ENCODE measurements at places on chromosomes 7 and 10.
A peak's percentile ranks its signal among the peaks of the same experiment; 100 is the strongest.

DNA sequence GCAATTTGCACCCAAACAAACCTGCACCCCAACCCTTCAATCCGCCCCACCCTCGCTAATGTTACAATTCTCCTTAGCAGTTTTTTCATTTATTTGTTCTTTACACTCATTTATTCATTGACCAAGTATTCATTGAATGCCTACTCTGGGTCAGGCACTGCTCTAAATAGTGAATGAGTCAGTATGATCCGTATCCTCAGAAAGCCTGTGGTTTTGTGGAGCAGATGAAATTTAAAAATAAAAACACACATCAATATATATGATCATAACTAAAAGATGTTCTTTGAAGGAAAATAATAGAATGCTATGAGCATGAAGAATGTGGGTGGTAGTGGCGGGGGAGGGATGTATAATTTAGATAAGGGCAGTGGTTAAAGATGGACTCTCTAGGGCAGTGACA, 13.3 kb downstream of the IFIT5 start:
- no peak for DNase-seq

- DNase-seq = no peak
Observed at GRCh38 chr7:79778786-79779770, 325.6 kb upstream of the MAGI2 start.

- no peak for DNase-seq
Observed at GRCh38 chr7:144513334-144513733, 109.8 kb upstream of the NOBOX start.

DNA sequence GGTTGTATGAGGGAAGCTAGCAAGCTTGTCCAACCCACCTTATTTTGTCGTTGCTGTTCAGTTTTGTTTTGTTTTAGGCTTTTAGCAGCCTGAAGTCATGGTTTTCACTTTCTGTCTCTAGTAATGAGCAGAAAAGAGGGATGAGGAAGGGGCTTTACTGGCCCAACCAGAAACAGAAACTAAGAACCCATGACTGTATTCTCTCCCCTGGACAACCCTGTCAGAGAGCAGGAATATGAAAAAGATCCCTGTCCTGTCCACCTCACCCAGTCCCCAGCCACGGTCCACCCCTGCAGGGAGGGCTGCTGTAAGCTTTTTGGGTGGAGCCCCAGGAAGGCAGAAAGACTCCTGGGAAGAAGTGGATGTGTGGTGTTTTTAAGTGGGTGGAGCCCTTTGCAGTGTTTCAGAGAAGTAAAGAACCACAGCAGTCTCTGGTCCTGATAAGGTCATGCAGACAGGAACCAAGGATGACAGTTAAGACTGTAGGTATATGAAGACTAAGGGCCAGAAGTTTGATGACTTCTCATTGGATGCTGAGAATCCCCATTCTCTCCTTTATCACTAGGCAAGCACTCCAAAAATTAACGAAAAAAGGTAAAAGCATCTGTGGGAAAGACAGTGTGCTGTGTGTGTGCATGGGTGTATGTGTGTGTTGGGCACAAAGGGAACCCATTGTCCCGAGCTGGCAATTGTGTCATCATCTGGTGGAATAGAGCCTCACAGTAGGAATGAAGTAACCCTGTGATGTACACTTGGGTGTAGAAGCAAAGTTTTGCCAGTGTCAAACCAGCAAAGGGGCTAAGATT, 13.8 kb downstream of the MRPL32 start:
- DNase-seq = no peak

DNA sequence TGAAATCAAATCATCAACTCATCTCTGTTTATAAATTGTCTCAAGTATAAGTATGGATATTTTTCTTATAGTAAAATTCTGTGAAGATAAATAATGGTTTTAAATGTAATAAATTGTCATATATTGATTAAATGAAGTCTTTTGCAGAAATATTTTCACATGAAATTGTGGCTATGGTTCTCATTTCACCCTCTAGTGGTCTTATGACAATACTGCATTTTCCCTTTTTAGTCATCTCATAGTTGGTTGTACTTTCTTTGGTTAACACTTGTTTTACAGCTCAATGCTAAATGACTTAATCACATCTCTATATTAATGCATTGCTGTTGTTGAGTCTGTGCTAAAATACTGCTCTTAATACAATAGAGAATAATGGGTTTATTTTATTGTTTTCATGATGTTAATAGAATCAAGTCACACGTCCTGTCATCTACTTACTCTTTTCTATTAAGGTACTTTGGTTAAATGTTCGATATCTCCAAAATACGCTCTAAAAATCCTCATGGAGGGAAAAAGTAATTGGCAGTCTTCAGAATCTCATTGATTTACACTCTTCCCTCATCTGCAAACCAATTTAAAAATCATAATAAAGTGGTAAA, 38.0 kb upstream of the CACNA2D1 start:
- peak; percentile 15 for DNase-seq

- no peak for DNase-seq
Observed at GRCh38 chr7:41809940-41810576, 107.2 kb upstream of the INHBA start.

DNA sequence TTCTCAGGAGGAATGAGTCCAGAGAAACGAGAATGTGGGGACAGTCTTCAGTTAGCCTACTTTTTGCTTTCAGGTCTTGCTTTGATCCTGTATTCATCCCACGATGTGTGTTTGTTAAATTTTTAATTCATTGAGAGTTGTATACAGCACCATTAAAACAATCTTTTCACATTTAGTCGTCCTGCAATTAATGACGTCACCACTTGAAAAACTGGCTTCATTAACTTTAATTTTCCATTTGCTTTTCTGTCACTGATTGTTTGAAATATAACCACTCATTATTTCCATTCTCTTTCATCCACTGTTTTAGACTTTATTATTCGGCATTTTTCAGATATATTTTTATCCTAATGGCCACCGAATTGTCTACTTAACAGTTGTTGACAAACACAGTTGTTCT, 146.9 kb downstream of the TFEC start:
- DNase-seq = no peak

DNA sequence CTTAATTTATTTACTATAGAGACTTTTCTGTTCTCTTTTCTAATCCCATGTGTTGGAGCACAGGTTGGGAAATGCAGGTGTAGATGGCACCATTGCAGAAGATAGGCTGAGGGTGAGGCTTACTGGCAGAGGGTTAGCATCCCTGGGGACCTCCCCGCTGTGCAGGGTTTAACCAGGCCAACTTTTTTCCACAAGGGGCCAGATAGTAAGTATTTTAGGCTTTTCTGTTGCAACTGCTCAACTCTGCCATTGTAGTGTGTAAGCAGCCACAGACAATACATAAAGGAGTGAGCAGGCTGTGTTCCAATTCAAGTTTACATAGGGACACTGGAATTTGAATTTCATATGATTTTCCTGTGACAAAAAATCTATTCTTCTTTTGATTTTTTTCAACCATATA, 34.6 kb upstream of the AOAH start:
- no peak for DNase-seq

- DNase-seq = peak; percentile 81
Observed at GRCh38 chr10:76303682-76304316, 872.4 kb downstream of the LRMDA start.

DNA sequence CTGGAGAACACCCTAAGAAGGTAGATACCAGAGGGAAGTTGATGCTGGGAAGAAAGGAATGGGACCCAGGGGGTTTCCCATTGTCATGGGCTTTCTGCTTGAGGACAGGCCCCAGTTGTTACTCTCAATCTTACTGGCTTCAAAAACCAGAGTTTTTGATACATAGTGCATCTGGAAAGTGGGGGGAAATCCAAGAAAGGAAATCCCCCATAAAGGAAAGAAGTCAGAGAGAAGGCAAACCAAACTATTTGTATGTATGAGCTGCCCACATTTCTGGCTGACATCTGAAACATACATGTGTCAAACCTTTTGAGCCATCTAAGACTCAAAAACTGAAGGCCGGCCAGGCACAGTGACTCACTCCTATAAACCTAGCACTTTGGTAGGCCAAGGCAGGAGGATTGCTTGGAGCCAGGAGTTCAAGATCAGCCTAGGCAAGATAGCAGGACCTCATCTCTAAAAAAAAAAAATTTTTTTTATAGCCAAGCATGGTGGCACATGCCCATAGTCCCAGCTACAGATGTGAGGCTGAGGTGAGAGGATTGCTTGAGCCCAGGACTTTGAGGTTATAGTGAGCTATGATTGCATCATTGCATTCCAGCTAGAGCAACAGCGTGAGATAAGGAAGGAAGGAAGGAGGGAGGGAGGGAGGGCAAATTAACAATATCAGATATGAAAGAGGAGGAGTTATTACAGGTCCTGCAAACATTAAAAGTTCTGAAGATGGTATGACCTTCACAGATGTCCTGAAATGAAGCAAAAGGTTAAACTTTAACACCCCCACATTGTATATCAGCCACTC, 6.7 kb upstream of the COA1 start:
- no peak for DNase-seq

- DNase-seq = no peak
Observed at GRCh38 chr7:125567686-125568085, 638.1 kb upstream of the POT1 start.

DNA sequence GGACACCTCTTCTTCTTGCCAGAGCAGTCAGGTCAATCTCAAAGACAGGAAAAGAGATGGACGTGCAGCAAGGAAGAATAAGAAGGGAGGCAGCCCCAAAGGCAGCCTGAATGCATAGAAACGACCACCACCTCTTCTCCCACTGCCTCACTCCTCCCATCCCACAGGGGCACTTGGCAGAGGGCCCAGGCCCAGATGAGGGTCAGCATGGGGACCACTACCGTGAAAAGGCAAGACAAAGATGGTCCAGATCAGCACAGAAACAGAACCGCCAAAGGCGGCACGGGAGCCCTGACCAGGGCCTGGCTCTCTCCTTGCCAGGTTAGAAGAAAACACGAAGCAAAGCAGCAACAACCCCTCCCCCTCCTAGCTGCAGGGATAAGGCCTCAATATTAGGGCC, 1.9 kb upstream of the NDST2 start:
- DNase-seq = no peak

Data from muscle of arm (tissue), 14 donors.